ENCODE measurements at places on chromosomes 2 and 18.

- no peak for DNase-seq
Measured at GRCh38 chr18:28514699-28515098, 337.8 kb upstream of the CDH2 start.

GRCh38 chr2:133982256-133982655, 271.6 kb upstream of the MGAT5 start:
- DNase-seq: no peak

DNA sequence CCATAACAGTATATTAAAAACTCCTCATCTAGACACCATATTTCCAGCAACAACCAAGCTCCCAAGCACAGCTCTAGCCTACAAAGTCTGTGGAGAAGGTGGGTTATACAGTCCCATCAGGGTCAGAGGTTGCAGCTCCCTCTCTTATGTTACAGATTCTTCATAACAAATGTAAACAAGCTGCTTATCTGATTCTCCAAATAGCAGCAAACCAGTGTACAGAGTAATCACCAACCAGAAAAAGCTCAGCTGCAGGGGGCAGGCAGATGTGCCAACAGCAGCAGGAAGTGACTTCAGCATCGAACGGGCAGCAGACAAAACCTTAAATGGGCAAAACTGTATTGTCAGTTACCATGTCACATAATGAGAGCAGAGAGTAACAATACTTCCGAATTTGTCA, 52.9 kb upstream of the NABP1 start:
- DNase-seq: no peak

DNA sequence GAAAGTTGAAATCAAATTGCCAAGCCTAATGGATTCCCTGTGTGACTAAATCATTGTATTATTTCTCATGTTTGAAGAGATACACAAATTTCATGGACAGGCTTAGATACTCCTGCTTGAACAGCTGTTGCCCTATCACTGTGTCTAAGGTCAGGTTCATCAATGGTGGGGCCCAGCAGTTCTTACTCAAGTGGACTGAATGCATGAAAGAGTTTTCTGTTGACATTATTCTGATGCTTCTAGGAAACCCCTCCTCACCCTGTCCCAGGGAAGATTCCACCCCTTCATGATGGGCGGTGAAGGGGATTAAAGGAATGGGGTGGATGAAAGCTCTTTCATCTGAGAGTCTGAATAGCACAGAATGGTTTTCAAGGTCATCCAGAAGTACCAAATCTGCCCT, 148.8 kb downstream of the INO80D start:
- DNase-seq: no peak

DNA sequence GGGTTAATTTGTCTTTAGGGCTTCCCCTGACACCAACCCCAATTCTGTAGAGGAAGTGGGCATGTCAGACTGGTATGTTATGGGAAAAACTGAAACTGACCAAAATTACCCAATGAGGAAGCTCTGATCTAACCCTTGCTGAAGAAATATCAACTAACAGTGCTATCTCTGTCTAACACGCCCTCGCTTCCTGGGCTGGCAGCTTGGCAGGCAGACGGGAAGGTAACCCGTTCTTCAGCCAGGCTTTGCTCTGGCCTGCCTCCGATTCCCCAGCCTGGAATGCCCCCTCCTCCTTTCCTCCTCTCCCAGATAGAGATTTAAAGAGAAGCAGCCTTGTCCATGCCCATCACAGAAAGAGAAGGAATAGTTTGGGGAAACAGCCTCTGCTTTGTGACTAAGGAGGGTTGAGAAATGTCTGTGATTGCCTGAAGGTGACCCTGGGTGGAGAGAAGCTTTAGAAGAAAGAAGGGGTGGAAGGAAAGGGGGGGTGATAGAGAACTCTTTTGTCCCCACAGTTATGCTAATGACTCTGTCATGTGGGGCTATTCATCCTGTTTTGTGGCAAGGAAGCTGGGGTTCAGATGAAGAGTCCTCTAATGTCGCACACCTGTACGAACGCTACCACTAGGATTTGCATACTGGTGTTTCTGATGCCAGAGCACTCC, 15.4 kb downstream of the HK2 start:
- DNase-seq: no peak

DNA sequence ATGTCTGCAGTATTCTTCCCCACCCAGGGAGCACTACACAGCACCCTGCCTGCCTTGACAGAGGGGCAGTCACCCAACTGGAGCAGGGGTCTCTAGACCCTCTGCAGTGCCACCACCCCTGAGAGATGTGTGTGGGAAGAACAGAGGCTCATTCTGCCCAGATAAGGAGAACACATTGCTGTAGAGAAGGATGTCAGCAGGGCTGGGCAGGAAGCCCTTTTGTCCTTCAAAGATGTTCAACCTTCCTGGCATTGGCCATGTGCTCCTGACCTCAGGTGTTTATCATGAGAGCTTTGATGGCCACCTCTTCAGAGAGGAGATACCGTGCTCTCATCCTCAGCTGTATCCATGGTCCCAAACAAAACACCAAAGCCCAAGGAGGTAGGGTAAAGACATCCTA, 4.6 kb upstream of the TEX51 start:
- DNase-seq: no peak

GRCh38 chr18:9918016-9918680, 4.3 kb downstream of the VAPA start:
- no peak for DNase-seq

- no peak for DNase-seq
Measured at GRCh38 chr2:17805717-17806363, 10.4 kb upstream of the MSGN1 start.

DNA sequence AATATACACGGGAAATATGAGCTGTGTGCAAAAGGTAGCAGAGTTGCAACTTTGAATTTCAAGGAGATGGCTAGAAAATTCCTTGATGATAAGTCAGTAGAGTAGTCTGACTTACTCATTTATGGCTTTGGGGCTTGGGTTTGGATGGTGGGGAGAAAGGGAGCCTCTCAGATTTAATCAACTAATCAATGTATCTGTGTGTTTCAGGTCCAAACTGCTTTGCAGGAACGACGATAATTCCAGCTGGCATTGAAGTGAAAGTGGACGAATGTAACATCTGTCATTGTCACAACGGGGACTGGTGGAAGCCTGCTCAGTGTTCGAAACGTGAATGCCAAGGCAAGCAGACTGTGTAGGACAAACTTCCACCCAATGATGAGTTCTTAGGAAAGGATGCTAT, 164.6 kb downstream of the VWC2L start:
- DNase-seq: no peak

DNA sequence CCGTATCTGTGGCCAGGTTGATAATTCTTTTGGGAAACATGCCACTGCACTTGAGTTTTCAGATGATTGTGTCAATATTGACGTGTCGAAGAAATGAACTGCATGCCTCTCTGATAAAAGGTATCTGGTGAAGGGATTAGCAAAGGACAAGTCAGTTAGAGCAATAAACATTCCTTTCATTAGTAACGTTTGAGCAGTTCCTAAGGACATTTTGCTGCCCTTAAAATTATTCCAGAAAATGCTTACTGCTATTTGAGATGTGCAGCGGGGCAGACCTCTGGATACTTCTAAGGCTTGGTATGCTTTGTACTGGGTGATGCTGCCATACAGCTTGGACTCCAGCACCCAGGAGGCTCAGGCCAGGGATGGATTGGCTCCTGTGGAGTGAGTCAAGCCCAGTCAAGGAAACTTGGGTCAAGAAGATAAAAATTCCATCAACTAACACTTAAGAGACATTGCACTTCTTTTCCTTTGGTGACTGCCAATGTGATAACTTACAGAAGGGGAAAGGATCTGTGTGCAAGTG, 166.7 kb downstream of the FHOD3 start:
- no peak for DNase-seq

GRCh38 chr2:31785876-31786275, 205.1 kb upstream of the SRD5A2 start:
- DNase-seq: no peak

DNA sequence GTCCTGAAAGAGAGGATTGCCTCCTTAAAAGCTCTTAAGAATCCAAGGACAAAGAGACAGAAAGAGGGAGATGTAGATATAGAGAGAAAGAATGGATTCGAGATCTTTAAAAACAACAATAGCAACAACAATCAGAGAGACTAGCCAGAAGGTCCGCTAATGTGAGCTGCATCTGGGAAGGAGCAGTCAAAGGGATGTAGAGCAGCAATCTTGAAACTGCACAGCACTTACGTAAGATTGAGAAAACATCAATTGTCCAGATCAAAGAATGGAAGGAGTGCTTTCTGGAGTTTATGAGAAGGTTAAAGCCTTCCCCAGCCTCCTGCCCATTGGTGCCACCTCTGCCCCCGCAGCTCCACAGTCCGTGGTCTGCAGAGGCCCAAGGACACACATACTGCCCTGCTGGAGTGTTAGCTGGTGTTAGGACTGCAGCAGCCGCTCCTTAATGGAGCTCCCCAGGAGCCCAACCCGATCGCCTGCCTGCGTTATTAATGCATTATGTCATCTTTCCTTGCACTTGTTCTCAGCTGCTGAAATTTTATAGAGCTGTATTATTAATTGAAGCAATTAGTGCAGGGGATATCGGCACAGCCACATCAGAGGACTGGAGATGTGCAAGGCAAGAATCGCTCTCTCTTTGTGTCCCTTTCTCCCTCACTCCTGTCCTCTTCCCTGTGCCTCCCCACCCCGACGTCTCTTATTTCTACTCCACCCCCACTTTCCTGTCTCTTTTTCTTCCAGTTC, 94.2 kb upstream of the STPG4 start:
- no peak for DNase-seq

DNA sequence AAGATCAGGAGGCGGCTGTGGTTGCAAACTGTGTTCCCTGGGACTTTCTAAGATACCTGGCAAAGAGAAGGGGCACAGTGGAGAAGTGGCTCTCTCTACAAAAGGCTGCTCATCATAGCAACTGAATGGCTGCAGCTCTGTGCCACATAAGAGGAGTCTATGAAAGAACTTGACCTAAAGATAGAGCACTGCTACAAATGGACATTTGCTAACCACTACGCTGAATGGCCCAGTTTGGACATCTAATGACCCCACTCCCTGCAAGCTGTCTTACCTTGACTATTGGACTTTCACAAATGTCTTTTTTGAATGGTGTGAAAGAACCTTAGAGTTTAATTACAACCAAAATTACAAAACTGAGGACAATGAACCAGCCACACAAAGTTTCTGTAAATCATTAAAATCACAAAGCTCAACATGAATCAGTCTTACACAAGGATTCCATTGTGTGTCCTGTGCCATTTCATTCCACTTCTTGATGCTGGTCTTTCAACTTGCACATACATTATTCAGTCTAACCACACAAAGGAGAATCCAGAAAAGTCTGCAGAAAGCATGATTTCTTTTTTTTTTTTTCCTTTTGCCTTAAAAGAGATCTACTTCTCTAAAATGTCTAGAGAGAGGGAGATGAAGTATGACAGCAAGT, 154.0 kb downstream of the LAMA1 start:
- no peak for DNase-seq

- no peak for DNase-seq
Measured at GRCh38 chr18:46449499-46449898, 207.5 kb downstream of the LOXHD1 start.

DNA sequence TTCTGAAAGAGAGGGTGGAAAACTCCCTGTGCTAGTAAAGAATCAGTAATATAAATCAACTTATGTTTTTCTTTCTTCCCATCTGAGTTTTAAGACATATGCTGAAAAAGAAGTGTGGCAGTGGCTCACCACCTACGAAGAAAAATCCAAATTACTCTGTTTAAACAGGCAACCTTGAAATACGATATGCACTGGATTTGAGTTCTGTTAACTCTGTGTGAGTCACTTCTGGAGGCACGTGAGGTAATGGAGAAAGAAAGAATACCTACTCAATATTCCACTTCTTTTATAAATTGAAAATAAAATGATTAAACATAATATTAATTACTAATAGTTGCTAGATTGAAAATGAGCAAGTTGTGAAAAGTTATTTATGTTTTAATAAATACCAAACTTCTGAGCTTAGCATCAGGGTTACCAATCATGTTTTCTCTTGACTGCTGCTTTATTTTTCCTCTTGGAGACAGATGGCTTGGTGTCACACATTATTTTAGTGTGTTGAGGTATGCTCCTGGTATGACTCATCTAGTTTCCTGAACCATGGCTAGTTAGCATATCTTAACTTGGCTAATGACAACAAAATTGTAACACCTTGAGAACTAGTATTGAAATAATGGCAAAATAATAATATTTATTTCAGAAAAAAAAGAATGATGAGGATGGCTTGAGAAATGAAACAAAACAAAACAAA, 1705.5 kb upstream of the PIK3C3 start:
- no peak for DNase-seq

GRCh38 chr18:76592981-76593381, 97.9 kb upstream of the ZNF516 start:
- DNase-seq: no peak

DNA sequence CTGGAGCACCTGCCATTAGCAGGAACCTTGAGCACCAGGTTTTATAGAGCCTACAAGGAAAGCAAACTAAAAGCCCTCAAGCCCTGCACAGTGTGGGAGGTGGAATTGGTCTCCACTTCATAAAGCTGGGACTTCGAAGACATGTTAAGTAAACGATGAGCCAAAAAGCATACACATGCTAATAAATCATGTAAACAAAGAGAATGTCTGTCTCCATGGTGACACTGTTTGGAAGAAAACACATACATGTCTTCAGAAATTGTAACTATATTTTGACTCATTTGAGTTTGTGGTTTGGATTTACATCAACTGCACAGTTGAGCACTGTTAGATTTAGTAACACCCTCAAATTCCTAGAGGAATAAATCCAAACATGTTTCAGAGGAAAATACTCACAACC, 978.5 kb upstream of the LRRTM1 start:
- no peak for DNase-seq

- peak; percentile 66 for DNase-seq
Measured at GRCh38 chr2:218852911-218853667, 6.5 kb upstream of the WNT6 start.

- no peak for DNase-seq
Measured at GRCh38 chr2:204468746-204469429, 76.4 kb upstream of the PARD3B start.

GRCh38 chr2:190666895-190667294, 18.0 kb downstream of the NAB1 start:
- no peak for DNase-seq

DNA sequence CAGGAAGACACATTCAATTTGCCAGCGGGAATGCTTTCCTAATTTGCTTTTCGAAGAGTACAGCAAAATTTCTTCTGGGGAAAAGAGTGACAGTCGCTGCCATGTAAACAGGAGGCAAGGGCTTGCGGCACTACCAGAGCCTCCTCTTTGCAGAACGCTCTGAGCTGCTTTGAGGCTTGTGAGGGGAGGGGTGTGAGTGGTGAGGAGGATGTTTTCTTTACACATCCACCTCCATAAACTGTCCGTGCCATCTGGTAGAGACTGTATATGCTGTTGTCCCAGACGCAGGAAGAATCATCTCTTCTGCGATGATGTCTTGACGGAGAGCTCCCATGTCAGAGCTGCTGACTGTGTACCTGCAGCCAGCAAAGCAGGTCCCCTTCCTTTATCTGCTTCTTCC, 138.0 kb downstream of the SOCS6 start:
- DNase-seq: no peak

DNA sequence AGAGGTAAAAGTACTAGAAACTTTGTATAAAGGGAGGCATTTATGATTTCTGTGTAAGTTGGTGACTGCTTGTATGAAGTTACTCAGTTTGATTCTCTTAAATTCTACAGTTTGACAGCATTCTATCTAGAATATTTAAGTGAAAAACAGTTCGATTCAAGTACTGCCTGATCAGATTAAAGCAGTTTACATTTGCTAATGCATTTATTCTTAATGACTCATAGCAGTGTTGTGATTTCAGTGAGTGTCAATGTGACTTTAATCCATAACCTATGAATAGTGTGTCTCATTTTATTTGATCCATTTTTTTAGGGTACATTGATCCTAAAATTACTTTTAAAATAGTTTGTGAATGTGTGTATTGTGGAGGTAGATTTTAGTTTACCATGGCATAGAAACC, 35.7 kb downstream of the WDR43 start:
- DNase-seq: no peak

- DNase-seq: no peak
Measured at GRCh38 chr2:188024811-188025210, 266.9 kb upstream of the GULP1 start.
